ENCODE measurements at places on chromosomes 16 and 17. TPM values are rescaled to one million over a fixed set of nuclear protein-coding genes. Genes with fewer than 3 reads are reported as not detected.

MYO15A gene
- total RNA-seq = 0.71 TPM

CACNG1 gene
- not detected for total RNA-seq

RGS9 gene
- total RNA-seq = 18.9 TPM

SCNN1G gene
- not detected for total RNA-seq

BBS2 gene
- 47.4 TPM for total RNA-seq

TPPP3 gene
- total RNA-seq = 8.1 TPM

KRT20 gene
- not detected for total RNA-seq

MCRIP2 gene
- 52.1 TPM for total RNA-seq

TAC4 gene
- not detected for total RNA-seq

HS3ST2 gene
- total RNA-seq = 0.55 TPM

YBX2 gene
- total RNA-seq = 2.5 TPM

SLC22A31 gene
- not detected for total RNA-seq

RECQL5 gene
- total RNA-seq = 5.1 TPM

NR1D1 gene
- 4.1 TPM for total RNA-seq

CACNG3 gene
- total RNA-seq = not detected

PRSS22 gene
- total RNA-seq = not detected

PCTP gene
- 23.5 TPM for total RNA-seq

OR3A3 gene
- not detected for total RNA-seq

APOBR gene
- total RNA-seq = 1.1 TPM

TEX19 gene
- not detected for total RNA-seq

PSKH1 gene
- 13.9 TPM for total RNA-seq

SLC38A8 gene
- not detected for total RNA-seq

AXIN2 gene
- total RNA-seq = 9.1 TPM

GP2 gene
- total RNA-seq = not detected

PPP1R9B gene
- 15.3 TPM for total RNA-seq

PPL gene
- total RNA-seq = 35.3 TPM

ITGB4 gene
- 28.5 TPM for total RNA-seq

PDILT gene
- not detected for total RNA-seq

RCVRN gene
- 0.55 TPM for total RNA-seq

CMTM2 gene
- total RNA-seq = not detected

CPHXL gene
- total RNA-seq = not detected

ZACN gene
- total RNA-seq = 3.5 TPM

SLC2A4 gene
- total RNA-seq = 127 TPM

PRDM7 gene
- not detected for total RNA-seq

KRT28 gene
- total RNA-seq = not detected

SGCA gene
- total RNA-seq = 80.1 TPM

OR3A2 gene
- not detected for total RNA-seq

GDPD3 gene
- total RNA-seq = 2.5 TPM

KRTAP3-2 gene
- total RNA-seq = not detected

C17orf50 gene
- total RNA-seq = not detected
